Suprapubic skin (tissue), 4 donors: ENCODE measurements at places on chromosomes 1 and 21. TPM values are rescaled to one million over a fixed set of nuclear protein-coding genes. Genes with fewer than 3 reads are reported as not detected.

- no peak overlapping the region for H3K4me3 ChIP-seq
- H3K4me1 ChIP-seq = no peaks in the 10 kb centered on the region
- no peak for DNase-seq
- H3K27me3 ChIP-seq = no peaks in the 10 kb centered on the region
- no peak overlapping the region for H3K27ac ChIP-seq
Observed at GRCh38 chr1:246080031-246080430, 427.0 kb downstream of the SMYD3 start.

GRCh38 chr1:210244746-210245367 lies 12.3 kb downstream of the SERTAD4 start:
- no peak for DNase-seq
- no peaks in the 10 kb centered on the region for H3K27me3 ChIP-seq
- H3K4me3 ChIP-seq = no peak overlapping the region
- peaks cover 6% of the 10 kb centered on the region for H3K4me1 ChIP-seq
- H3K27ac ChIP-seq = no peak overlapping the region

- no peaks in the 10 kb centered on the region for H3K36me3 ChIP-seq
- H3K4me3 ChIP-seq = no peak overlapping the region
Observed at GRCh38 chr1:17523321-17524041, 16.0 kb upstream of the ARHGEF10L start.

The NUP210L gene
- total RNA-seq = not detected
